Cardiac fibroblast (primary cell): ENCODE measurements at places on chromosomes 16 and 17.
A peak's percentile ranks its signal among the peaks of the same experiment; 100 is the strongest.

- DNase-seq, result peak; percentile 88
Observed at GRCh38 chr17:11948789-11949188, 48.5 kb downstream of the ZNF18 start.

- DNase-seq, result no peak
Observed at GRCh38 chr16:22624800-22625533, 114.3 kb downstream of the NPIPB5 start.

GRCh38 chr17:77066165-77066564, 74.6 kb upstream of the SEC14L1 start:
- no peak for DNase-seq

DNA sequence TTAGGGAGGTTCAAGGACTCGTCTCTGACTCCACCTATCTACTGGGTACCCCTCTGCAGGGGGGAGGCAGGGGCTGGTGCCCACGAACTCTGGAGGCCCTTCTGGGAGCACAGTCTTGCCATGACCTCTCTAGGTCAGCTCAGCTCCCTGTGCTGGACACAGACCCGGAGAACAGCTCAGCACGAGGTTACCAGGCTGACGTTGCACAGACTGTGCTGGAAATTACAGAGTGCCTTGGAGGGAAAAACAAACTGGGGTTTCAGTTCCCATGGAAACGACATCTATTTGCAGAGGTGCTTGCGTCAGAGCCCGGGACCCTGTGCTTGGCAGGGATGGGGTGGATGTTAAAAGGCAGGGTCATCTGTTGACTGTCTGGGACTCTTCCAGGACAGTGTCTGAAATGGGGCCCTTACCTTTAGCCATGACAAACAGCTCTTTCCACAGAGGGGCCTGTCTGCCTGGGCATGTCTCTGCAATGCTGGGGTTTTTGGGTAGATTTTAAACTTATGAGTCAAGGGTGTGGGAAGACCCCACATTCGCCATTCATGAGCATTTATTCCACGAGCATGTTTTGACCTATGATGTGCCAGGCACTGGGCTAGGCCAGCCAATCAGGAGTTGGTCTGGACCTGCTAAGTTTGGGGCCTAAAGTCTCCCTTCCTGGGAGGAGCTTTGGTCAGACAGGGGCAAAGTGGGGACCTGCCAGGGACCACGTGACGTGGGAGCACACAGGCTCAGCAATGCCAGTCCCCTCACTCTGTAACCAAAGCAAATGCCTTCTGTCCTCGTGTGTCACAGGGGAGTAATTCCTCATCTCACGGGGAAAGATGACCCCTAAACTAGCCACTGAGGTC, 22.5 kb downstream of the CCR7 start:
- peak; percentile 100 for DNase-seq

GRCh38 chr16:88810912-88811768, 588 bp downstream of the APRT start:
- peak; percentile 78 for DNase-seq

- DNase-seq, result peak; percentile 28
Observed at GRCh38 chr17:62866471-62866870, 58.4 kb upstream of the MARCHF10 start.
